ENCODE measurements at places on chromosomes 3 and 15.

- no peak for DNase-seq
Measured at GRCh38 chr3:159348431-159348830, 546.6 kb downstream of the MFSD1 start.

DNA sequence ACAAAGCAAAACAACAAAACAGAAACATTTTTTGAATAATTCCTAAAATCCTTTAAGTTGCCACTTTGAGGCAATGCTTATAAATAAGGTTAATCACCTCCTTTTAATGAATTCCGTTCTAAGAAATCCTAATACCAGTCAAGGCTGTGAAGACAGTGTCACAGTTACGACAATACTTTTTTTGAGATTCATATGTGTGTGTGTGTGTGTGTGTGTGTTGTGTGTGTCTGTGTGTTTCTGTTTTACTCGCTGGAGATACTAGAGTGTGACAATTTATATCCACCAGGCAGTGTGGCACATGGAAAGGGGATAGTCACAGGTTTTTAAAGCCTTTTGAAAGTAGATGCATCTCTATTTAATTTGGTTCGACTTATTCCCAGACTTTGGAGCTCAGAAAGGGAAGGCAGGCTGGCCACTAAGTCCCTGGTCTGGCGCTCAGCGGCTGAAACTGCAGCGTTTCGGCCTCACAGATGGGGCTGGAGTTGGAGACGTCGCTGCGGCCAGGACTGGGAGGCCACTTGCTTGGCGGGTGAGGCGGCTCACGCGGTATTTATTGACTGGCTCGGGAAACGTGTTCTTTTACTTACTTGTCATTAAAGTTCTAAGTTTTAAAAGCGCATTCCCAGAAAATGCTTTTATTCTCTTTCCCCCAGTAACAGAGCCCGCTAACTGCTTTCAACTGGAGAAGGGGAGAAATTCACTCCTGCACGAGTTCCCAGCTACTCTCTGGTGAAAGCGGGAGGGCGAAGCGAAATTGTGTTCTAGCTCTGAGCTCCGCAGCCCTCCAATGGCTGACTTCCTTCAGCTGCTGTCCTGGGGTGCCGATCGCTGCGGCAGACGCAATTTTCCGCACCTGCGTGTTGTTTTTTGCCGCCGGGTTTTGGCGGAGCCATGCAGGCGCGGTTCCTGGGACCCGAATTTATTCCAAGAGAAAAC lies 13.7 kb downstream of the ZIC1 start:
- no peak for DNase-seq

DNA sequence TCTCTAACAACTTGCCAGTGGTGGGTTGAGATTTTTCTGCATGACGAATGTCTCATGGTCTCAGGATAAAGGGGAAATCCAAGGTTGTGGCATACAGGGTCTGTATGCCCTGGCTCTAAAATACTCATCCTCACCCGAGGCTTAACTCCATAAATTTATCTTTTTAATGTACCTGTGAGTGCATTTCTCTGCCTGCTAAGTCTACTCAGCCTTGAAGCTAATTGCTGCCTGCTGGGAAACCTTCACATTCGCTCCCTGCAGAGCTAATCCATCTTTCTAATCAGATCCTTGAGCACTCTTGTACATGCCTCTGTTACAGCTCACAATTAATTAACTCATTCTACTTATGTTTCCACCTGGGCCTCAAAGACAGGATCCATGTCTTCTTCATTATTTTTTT lies 93.8 kb downstream of the CMSS1 start:
- no peak for DNase-seq

GRCh38 chr15:91413142-91413541 lies 313.1 kb downstream of the SV2B start:
- DNase-seq, result no peak

DNA sequence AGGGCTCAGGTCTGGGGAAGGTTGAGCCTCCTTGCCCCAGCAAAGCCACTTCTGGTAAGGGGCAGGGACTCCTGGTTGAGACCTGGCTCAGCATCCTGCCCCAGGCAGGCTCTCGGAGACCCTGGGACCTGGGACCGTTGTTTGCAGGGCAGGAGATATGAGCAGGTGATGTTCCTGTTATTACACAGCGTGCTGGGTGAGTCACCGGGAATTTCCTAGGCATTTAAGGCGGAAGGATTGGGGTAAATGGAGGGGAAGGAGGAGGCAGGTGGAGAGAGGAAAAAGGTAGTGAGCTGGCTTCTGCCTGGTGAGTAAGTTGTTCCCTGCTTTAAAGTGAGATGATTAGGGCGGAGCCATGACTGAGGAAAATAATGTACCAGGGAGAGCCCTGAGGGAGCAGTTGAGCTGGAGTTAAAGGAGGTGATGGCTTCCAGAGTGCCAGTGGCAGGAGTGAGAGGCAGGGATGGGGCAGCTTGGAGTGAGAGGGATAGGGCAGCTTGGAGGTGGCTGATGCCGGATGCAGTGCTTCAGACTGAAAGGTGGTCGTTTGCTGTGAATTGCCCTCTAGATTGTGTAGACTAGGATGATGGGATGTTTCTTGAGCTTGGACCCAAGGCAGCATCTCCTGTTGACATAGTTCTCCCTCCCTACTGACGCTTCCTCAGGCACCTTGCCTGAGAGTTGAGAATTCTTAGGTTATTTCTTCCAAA lies 79.4 kb downstream of the AAGAB start:
- DNase-seq, result no peak

GRCh38 chr15:31307270-31308184 lies 19.1 kb upstream of the KLF13 start:
- no peak for DNase-seq

DNA sequence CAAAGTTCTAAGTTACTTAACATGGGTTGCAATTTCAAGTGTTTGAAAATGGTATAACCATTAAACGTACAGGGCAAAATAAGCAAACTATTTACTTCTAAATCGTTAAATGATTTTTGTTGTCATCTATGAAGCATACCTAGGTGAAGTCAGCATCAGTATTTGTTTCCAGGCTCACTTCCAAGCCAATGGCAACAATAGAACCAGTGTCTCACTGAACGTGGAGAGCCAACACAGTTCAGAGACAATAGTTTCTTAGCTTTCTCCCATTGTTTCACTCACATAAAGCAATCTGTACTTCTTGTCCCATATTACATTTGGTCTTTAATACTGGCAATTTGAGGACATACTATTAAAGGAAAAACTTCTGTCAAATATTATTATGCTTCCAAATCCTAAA lies 397.2 kb downstream of the MECOM start:
- DNase-seq, result no peak

DNA sequence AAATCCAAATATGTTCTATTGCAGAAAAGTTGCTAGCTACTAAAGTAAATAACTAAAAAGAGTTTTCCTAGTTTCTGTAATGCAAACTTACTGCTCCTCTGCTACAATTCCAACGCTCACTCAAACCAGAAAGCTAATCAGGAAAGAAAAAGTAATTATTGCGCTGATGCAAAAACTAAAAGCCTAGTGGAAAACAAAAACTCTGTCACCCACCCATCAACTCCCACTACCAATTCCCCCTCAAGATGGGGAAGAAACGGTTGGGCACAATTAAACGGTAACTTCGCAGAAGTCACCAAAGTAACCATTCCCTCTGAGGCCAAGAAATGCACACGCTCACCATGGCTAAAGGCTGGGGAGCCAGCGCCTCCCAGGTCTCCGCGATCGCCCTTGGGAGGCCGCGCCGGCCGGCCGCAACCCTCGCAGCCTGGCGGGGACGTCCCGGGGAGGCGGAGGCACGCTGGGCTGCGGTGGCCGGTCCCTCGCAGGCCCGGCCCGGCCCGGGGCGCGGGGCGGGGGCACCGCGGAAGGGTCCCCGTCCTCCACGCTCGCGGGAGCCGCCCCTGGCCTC lies 684 bp downstream of the SLTM start:
- no peak for DNase-seq

GRCh38 chr3:100561459-100562158 lies 47.8 kb upstream of the ADGRG7 start:
- no peak for DNase-seq

GRCh38 chr15:47139965-47140364 lies 577.3 kb upstream of the SEMA6D start:
- DNase-seq, result no peak

GRCh38 chr15:99613887-99614647 lies 48.3 kb downstream of the MEF2A start:
- no peak for DNase-seq

- no peak for DNase-seq
Measured at GRCh38 chr15:74252291-74252690, 16.2 kb downstream of the CCDC33 start.

DNA sequence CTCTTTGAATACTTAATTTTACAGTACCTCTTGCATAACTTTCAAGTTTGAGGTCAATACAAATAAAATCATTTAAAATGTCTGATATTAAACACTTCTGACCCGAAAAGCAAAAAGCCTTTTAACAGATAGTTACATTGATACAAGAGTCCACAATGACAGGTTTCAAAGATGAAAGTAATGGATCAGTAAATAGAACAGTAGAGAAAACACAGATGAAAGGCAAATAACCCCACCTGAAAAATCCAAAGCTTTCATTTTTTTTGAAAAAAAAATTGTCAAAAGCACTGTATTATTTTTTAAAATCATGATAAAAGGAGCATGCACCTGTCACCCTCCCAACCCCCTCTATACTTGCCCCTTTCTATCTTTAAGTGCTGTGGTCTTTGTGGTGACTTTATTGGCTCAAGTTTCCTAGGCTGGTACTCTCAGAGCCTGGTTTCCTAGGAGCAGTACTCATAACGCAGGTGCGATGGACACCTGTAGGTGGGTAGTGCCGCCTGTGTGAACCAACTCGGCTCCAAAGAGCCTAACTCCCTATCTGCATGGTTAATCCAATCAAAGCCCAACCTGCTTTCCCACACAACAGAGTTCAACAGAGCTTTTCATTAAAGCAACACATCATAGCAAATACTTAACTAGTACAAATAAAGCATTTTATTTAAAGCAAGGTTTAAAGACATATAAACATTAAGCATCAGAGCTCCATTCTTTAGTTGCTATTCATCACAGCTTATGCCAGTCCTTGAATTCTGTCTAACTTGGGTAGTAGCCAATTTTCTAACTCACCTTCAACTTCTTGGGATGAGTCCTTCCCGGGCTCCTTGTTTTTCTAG lies 32.2 kb downstream of the LIPC start:
- no peak for DNase-seq

DNA sequence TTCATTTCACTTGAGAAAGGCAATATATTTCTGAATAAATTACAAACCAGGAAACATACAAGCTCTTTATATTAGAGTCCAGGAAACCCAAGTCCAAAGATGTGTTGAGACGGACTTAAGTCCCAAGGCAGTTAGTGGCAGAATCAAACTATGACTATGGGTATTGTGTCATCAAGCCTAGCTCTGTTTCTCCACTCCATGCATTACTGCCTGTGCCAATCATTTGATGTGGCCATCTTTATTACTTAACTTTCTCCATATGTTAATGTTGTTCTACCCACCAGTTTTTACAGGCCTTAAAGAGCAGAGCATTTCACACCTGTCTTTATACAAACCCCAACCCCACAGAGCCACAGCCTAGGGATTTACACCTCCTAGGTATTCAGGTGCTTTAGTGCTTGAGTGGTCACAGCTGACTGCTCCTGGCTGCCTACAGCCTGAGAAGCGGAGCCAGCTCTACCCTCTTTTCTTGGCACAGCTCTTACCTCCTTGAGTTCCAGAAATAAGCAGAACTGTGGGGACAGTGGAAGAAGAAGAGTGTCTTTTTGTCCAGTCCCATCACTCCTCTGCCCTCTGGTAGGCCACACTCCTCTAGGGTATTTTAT lies 92.1 kb downstream of the DTWD1 start:
- no peak for DNase-seq

- no peak for DNase-seq
Measured at GRCh38 chr3:39780352-39780751, 29.1 kb upstream of the MYRIP start.

- DNase-seq, result peak; percentile 9
Measured at GRCh38 chr3:160851629-160852210, 95.7 kb downstream of the PPM1L start.

DNA sequence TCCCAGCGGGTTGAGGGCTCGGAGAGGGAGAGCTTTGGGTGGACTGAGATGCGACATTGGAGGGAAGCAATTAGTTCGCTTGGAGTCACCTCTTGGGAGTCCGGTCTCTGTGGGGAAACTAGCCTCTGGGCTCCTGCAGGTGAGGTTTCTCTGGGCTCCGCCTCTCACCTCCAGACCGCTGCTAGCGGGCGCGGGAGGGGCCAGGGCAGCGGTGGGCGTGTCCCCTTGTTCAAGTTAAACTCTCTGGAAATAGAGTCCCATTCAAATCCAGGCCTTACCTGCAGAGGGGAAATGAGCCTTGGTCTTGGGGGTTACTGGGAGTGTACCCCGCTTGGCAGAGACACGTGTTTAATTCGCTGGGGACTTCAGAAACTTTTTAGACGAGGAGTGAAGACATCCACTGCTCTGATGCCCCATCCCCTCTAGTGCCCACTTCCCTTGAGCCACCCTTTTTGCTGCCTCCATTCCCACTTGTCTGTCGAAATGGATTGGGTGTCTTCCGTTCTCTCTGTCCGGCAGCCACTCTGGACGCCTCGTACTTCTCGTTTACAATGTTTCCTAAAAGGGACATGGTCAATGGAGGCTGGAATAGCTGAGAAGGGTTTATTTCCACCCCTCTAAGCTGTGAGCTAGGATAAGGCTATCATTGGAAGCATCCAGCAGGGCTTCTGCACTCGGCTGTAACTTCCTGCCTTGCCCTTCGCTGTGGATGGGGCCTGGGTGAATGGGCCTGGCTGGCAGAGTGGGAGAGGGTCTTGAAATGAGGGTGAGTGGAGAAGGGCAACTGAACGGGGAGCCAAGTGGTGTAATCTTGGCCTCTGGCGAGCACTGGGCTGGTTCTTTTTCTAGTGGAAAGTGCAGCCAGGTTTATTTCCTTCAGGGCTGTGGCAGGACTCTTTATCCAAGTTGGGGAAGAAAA lies 1.1 kb downstream of the MITF start:
- no peak for DNase-seq

DNA sequence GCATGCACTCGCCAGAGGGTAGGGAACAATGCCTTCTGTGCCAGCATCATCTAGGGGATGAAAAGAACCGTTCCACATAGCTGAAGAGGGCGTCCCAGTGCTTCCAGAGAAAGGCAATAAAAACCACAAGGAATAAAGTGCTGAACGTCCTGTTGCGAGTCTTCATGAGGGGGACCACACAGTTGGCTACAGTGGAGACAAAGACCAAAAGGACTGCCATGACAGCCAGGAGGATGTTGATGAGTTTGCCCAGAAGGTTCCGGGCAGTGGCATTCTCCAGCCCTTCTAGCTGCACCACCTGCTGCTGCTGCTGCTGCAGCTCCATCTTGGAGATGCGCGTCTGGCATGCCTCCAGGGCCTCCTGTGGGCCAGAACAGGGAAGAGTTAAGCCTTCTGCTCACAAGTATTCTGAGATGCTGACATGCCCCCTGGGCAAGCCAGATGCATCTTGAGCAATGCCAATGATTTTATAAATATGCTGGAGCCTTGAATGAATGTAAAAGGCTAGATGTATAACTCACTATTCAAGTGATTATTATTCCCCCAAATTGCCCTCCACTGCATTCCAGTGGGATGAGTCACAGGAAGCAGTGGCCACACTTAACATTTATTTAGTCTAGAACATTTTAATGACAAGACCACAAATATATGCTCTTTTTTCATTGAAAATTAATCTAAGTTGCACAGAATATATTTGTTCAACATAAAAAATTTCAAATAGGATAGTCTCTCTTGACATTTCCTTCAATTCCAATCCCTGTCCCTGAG lies 45.1 kb upstream of the PLXND1 start:
- no peak for DNase-seq

- no peak for DNase-seq
Measured at GRCh38 chr3:145780301-145780700, 380.7 kb downstream of the PLOD2 start.
